ENCODE measurements at places on chromosomes 7 and 10. TPM values are rescaled to one million over a fixed set of nuclear protein-coding genes. Genes with fewer than 3 reads are reported as not detected.

DNA sequence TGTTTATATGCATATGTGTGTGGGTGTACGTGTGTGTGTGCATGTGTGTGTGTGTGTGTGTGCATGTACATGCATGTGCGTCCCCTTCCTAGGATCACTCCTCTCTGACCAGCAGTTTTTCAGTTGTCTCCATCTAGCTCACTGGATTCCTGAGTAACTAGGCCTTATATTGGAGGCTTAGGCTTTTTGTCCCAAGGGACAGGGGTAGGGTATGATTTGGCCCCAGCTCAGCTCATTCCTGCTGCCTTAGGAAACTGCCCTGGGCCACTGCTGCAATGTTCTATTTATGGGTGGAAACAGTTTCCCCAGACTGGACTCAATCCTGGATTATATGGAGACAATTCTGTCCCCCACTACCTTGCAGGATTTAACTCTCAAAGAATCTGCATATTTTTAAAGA lies 68.8 kb upstream of the SDK1 start:
- no peak for DNase-seq

- peak; percentile 75 for DNase-seq
Measured at GRCh38 chr10:62459072-62459471, 84.9 kb downstream of the ZNF365 start.

DNA sequence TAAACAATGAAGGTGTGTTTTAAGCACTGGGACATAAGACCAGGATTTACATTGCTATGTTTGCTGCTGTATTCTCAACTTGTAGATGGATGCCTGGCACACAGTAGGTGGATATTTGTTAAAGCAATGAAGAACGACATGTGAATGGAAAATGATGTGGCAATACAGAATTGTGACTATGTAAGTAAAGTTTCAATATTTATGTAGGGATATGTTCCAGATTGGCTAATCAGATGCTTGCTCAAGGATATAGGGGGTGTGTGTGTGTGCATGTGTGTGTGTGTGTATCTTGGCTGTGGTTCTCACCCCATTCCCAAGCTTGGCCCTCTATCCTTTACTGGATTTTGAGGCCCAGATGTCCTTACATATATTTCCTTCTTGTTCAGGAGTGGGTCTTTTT lies 42.7 kb upstream of the LAMB1 start:
- peak; percentile 91 for DNase-seq

DNA sequence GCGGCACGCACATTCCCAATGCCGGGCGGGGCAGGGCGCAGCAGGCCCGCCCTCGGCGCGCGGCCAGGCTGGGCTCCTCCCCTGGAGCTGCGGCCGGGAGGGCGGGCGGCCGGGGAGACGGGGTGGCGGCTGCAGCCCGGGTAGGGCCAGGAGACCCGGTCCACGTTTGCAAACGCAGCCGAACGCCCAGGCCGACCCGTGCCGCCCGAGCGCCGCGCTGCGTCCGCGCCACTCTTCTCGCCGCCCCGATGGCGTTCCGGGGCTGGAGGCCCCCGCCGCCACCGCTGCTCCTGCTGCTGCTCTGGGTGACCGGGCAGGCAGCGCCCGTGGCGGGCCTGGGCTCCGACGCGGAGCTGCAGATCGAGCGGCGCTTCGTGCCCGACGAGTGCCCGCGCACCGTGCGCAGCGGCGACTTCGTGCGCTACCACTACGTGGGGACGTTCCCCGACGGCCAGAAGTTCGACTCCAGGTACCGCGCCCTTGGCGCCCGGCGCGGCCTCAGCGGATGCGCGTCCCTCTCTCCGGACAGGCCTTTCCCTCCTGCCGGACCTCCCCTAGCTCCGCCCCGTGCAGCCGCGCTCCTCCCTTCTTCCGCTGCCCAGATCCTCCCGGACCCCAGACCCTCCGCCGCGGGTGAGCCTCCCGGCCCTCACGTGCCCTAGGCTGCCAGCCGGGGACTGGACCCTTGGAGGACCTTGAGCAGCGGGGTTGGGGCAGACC lies at the start of gene FKBP9:
Gene FKBP9, plus strand, starts transcription at position 115 of the 720 bp plus-strand sequence. Its CDS starts 134 bp downstream, at position 249.
- peak; percentile 86 for DNase-seq

DNA sequence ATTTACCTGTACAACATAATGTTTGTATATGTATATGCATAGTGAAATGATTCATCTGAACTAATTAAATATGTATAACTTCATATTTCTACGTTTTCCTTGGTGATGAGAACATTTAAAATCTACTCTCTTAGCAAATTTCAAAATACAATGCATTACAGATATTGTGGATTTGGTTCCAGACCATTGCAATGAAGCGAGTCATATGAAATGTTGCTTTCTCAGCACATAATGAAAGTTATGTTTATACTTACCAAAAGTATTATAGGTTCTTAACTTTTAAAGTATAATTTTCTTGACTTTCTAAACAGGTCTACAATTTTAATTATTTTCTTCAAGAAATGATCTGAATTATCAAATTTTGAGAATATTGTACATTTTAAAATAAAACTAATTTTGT lies 189.2 kb downstream of the CSTF2T start:
- DNase-seq: peak; percentile 54

GRCh38 chr7:137337902-137338301 lies 5.6 kb downstream of the PTN start:
- DNase-seq: no peak

DNA sequence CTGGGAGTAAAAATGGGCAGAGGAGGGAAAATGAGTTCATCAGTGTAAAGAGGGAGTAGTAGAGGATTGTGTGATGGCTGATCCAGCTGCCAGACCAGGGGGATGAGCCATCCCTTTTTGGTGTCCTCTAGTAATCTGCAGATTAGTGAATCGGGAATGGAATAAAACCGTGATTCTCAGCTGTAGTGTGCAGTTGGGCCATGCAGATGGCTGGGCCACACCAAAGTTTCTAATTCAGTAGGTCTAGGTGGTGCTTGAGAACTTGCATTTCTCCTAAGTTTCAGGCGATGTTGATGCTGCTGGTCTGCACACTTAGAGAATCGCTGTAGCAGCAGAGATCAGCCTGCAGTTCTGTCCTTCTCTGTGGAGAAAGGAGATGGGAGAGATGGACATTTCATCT lies 22.7 kb downstream of the PDCD11 start:
- DNase-seq: no peak

DNA sequence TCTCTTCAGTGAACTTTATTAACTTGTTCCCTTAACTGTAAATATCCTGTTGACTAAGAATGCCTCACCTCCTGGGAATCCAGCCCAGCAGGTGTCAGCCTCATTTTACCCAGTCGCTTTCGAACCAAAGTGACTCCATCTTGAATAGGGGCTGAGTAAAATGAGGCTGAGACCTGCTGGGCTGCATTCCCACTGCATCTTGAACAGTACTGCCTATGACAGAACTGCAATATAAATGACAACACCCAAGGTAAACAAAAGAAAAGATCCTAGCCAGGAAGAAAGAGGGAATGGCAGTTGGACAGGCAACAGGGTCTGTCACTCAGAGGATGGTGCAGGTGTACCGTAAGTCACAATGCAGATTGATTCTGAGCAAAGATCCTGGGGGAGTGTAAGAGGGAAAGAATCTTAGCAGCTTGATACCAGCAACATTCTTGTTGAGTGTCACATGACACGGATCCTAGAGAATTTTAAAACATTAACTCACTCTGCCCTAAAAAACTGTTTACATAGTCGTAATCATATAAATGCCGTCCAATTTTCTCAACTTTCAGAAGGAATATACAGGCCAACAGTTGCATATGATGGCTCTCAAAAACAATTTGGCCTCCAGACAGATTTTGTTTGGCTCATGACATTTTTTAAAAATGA lies 4.4 kb upstream of the FAM107B start:
- peak; percentile 78 for DNase-seq

GRCh38 chr10:16732376-16732775 lies 84.8 kb downstream of the RSU1 start:
- peak; percentile 30 for DNase-seq

DNA sequence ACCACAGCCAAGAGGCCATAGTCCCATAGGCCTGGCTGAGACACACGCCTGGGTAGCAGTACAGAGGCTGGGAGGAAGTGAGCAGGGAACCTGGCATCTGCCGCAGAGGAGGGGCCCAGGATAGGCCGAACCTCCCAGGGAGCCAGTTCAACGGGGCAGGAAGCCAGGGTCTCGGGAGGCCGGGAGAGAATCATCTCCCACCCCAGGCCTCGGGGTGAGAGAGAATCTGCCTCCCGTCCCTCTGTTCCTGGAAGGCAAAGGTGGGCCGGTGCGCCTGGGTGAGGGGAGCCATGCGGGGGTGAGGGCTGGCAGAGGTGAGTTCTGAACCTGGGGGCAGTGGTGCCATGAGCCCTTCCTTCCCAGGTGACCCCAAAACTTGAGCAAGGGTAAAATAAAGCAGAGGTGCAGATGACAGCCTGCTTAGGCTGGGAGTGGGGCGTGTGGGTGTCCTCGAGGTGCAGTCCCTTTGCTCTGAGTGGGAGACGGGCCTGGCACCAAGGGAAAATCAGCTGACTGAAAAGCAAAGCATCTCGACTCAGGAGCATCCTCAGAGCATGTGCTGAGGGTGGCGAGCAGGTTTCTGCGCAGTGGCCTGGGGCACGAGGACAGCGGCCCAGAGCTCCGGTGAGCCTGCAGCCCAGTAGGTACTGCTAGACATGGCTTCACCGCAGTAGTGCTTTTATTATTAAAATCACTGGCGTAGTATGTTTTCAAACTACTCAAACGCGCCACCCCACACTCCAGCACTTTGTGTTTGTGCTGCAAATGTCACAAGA lies 15.5 kb downstream of the AGAP3 start:
- no peak for DNase-seq

- DNase-seq: peak; percentile 85
Measured at GRCh38 chr10:31961277-31962074, 32.8 kb upstream of the ARHGAP12 start.

GRCh38 chr7:22586101-22586785 lies 86.3 kb upstream of the STEAP1B start:
- DNase-seq: peak; percentile 30

DNA sequence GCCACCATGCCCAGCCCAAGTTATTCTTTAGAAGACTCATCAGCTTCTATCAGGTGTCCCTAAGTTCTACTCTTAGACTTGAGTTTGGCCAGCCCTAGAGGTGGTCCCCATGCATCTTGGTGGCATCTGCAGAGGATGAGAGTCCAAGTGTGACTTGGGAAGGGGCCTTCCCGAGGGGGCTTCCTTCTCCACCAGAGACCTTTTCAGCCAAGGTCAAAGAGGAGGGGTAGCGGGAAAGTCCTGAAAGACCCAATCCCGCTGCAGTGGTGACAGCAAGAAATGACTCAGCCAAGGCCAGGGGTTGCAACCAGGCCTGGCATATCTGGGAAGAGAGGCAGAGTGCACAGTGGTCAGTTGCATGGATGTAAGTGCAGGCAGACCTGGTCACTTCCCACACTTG lies 61.7 kb upstream of the MGMT start:
- DNase-seq: no peak

DNA sequence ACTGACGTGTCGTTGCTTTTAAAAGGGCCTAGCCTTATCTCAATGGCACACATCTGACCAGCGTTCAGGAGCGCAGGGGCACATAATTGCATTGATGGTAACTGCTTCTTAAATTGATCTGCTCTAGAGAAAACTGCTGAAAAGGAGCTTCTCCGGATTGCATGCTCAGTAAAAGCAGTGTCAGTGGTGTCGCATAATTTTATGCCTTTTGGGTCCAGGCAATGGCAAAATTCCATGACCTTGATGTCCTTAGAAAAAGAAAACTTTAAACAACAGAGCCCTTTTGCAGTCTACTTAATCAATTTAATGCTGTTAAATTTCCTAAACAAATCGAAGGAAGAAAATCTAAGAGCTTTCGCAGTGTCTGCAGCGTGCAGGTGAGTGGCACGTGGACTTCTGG lies 75.7 kb downstream of the PTPRE start:
- no peak for DNase-seq

DNA sequence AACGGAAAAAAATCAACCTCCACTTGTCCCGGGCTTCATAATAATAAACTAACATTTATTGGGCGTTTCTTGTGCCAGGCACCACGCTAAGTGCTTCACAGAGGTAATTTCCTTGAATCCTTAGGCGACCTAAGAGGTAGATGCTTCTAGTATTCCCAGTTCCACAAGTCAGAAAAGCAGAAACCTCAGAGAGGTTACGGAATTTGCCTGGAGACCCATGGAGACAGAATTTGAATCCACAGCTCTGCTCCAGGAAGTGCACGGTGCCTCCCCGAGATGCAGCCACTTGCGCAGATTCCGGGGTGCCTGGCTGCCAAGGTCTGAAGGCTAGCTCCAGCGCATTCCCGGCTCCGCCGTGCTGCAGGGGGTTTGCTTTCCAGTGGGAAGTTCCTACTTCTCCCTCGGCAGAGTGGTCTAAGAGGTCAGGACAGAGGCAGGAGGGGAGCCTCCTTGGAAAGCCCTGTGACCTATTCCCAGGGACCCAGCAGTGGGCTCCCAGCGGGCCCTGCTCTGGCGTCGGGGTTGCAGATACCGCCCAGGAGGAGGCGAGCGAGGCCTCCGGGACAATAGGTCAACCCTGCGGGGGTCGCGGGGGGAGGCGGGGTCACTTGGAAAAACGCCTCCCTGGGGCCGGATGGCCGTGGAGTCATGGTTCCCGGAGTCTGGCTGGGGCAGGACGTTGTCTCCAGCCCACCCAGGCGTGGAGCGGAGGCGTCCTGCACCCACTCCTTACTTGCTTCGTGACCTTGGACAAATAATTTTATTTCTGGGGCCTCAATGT lies 10.1 kb upstream of the NKX2-3 start:
- DNase-seq: no peak

- peak; percentile 11 for DNase-seq
Measured at GRCh38 chr10:19785366-19785765, 30.9 kb upstream of the PLXDC2 start.

GRCh38 chr10:79274279-79275104 lies 72.8 kb upstream of the PPIF start:
- peak; percentile 72 for DNase-seq

- DNase-seq: no peak
Measured at GRCh38 chr7:6269527-6269926, 2.9 kb downstream of the CYTH3 start.

GRCh38 chr7:77391230-77391629 lies 24.9 kb downstream of the GSAP start:
- no peak for DNase-seq

- DNase-seq: no peak
Measured at GRCh38 chr10:47277352-47278151, 22.4 kb upstream of the GDF10 start.

HABP2 gene
- polyA plus RNA-seq: not detected

AOAH gene
- not detected for polyA plus RNA-seq

PHYHIPL gene
- 0.02 TPM for polyA plus RNA-seq

ZP3 gene
- polyA plus RNA-seq: 1.4 TPM

CDC14C gene
- 0.08 TPM for polyA plus RNA-seq
